NCI-H526 treated with DMSO at 0.1 percent for 48 hours (cell line): ENCODE measurements at places on chromosomes 12 and 14.

GRCh38 chr12:57175428-57176138 is 28.2 kb upstream of the LRP1-AS start:
- peak; percentile 80 for DNase-seq

DNA sequence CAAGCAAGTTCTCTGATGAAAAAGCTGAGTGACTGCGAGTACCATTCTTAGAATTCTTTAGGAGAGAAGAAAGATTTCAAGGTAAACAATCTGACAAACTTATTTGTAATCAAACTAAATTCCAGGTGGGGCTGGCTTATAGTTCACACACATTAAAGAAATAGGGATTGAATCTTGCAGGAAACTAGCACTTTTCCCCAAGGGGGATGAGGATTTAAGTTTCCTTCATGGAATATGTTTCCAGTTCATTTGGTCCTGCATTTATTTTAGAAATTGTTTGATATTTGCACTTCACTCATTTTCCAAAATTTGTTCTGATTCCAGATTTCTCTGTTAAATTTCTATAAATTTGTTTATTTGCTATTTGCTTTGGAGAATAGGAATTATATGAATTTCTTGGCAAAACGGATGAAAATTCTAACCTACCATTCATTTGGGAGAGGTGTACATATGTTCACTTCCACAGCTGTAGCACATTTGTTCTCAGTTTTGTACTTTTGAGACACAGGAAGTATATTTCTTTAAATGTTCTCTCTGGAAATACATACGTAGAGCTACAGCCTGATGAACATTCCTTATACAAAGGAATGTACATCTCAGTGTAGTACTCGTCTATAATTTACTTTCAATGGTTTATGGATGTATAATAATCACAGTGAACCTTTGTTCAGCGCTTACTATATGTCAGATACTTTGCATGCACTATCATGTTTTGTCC is 145.5 kb downstream of the AKAP6 start:
- no peak for DNase-seq

DNA sequence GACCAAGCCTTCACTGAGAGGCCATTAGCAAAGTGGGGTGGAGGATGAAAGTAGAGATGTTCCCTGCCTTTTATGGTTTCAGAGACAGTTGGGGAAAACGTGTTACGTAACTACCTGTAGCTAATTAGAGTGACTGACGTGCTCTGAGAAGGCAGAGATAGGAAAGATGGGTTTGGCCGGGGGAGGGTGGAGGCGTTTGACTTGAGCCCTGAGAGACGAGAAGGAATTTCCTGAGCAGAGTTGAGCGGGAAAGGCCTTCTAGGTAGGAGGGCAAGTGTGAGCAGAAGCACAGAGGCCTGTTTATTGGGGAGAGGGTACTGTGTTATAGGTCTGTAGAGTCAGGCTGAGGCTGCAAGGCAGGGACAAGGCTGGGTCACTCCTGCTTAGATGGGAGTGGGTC is 8.6 kb downstream of the TUNAR start:
- no peak for DNase-seq

- no peak for DNase-seq
Observed at GRCh38 chr14:43540948-43541347, 966.1 kb downstream of the FSCB start.

DNA sequence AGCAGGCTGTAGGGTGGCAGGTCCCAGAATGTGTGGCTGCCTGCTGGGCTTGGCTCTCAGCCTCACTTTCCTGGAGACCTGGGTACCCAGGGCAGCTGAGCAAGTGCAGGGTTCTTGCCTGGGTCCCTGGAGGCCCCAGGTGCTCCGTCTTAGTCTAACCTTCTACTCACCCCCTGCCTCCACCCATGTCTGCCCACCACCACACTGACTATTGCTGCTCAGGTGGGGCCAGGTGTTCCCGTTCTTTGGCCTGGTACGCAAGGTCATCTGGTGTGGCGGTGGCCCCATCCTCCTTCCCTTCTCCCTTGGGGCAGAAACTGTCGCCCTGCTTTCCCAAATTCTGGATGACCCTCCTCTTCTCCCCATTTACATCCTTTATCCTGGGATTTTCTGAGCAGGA is 319.9 kb downstream of the TMEM121 start:
- DNase-seq, result no peak

GRCh38 chr12:1633459-1633858 is 4.4 kb downstream of the WNT5B start:
- DNase-seq, result no peak

DNA sequence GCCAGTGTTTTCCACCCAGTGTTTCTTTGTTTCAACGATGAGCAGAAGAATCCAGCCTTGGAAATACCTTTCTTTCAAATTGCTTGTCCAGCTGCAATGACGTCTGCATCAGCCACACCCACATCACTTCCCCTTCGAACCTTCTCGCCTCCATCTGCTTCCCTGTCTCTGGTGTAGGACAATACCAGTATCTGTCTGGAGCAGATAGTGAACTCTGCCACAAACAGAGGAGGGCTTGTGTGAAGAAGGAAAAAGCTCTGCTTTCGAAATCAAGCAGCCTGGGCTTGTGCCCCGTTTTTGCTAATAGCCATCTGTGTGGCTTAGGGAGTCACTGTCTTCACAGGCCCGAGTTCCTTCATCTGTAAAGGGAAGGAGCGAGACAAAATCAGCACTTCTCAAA is 415.4 kb downstream of the ZFP36L1 start:
- DNase-seq, result no peak

- DNase-seq, result no peak
Observed at GRCh38 chr14:70897464-70897863, 9.8 kb upstream of the PCNX1 start.

GRCh38 chr14:43754838-43755237 is 752.2 kb downstream of the FSCB start:
- DNase-seq, result no peak

GRCh38 chr12:108861878-108862587 is 4.7 kb upstream of the SSH1 start:
- no peak for DNase-seq

DNA sequence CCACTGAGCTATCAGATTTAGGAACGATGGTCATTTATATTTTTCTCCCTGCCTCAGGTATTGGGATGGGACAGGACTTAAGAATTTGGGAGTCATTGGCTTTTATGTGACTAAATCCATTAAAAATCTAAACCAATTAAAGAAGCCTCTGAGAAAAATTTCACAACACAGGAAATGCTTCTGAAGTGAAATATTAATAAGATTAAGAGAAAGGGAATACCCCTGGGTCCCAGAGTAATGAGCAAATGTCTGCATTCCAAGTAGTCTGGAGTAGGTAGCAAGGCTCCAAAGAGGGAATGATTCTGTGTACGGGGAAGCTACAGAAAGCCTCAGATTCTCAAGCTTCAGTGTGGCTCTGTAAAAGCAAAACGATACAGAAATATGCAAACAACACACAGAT is 707 bp upstream of the MED6 start:
- DNase-seq, result no peak

GRCh38 chr12:125734137-125734536 is 668.9 kb downstream of the AACS start:
- no peak for DNase-seq

DNA sequence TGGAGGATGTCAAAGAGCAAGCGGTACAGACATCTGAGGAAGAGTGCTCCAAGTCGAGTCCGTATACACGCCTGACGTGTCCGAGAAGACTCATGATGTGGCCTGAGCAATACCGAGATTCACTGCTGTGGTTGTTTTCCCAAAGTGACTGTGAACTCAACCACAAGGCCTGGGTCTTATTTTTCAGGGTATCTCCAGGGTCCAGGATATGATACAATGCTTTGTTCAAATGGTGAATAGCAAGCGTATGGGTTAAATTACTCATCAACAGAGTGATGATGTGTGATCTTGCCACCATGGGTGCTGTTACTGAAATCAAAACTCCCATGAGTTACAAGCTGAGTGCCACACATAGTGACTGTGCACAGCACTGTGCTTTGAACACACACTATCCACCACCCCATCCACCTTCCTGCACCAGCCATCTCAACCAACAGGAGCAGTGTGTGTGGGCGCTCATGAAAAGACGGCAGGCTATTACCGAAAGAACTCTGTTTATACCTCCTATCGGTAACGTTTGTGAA is 109.6 kb downstream of the BCAT1 start:
- no peak for DNase-seq

GRCh38 chr12:65930114-65930828 is 106.0 kb downstream of the HMGA2 start:
- no peak for DNase-seq

GRCh38 chr12:86543716-86544115 is 287.5 kb upstream of the MGAT4C start:
- no peak for DNase-seq

GRCh38 chr12:49917166-49917787 is 13.6 kb upstream of the FAIM2 start:
- DNase-seq, result no peak

DNA sequence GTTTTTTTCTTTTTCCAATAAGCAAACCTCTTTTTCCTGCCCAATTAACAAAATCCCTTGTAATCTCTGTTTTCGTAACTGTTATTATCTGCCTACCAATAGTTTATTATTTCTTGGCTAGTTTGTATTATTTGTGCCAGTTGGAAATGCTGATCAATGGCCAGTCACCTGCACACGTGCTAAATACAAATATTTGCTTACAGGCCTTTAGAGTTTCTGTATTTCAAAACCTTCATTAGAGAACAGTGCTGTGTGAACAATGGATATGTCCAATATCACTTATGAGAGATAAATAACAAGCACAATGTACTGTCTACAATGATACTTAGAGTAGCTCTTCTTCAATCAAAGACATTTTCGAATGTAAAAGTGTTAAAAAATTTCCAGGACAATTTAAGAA is 10.8 kb upstream of the DYRK2 start:
- no peak for DNase-seq

DNA sequence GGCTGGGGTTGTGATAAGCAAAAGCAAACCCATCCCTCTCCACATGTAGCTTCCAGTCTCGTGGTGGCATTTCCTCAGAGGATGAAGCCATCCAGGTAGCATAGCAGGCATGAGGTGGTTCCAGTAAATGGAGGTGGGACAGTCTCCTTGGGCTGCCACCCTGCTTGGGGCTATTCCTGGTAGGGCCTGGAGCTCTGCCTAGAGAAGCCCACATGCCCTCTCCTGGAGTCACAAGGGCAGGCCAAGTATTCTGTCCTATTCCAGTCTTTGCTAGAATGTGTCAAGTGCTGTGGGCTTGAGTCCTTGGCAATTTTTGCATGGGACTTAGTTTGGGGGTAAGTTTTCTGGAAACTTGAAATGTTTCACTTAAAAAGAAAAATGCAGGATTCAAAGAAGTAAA is 469.9 kb downstream of the DPF3 start:
- DNase-seq, result no peak

DNA sequence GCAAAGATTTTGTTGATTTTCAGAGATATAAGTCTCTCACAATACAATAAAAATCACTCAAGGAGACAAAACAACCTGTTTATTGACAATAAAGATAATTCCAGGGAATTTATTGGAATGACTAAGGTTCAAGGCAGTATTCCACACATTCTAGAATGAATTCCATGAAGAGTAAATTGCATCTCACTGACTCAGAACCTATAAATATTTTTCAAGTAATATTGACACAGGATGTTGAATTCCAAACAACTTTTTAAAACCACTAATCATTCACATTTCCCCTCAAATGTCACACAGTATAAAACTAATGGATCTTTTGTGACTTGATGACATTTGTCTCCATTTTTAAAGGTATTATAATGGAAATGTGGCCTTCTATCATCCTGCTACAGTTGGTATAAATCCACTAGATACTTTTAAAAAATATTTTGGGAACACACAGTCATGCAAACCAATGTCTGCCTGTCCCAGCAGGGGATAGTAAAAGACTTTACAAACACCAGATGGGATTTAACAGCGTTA is 42.1 kb upstream of the LGR5 start:
- no peak for DNase-seq

DNA sequence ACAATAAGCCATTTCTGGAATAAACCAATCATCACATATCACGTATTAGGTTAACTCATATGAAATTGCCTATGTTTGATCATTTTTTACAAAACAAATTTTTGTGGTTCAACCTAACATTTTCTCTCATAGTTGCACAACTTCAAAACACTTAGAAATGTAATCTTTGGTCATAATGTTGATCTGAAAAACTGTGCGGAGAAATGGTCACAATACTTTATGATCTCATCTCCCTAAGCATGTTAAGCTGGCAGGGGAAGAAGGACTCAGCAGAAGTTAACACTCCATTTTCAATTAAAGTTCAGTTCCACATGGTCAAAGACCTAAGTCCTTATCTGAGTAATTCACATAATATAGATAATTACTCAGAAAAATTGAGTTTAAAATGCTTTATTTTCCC is 194.8 kb downstream of the CAPZA3 start:
- DNase-seq, result no peak

DNA sequence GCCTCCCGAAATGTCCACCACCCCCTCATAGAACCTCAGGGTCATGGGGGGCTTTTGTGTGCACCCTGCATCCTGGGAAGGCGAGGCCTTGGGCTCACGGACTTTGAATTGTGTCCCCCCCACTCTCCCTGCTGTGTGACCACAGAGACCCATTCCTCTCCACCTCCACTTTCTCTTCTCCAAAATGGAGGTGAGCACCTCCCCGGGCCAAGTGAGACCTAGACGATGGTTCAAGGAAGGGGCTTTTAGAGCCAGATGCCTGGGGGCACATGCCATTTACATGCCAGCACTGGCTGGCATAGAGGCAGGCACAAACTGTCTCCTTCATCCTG is 33.5 kb downstream of the CYP46A1 start:
- DNase-seq, result no peak

DNA sequence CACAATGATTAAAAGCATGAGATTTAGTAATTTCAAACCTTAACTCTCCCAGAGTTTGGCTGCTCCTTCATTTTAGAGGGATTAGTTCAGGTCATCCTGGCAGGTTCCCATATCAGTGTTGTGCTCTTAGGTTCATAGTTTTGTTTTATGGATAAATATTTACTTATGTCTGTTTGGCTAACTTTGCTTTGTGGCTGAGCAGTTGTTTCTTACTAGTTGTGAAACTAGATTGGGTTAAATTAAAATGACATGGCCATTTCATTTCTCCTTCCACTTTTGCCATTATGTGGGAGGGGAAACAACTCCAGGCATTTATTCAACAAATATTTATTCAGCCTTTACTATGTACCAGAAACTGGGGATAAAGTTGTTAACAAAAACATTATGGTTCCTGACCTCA is 158.8 kb downstream of the TMTC3 start:
- no peak for DNase-seq
